CD4-positive, alpha-beta T cell treated with Interferon gamma for 1 hour (primary cell): ENCODE measurements at places on chromosomes 2 and 18.

DNA sequence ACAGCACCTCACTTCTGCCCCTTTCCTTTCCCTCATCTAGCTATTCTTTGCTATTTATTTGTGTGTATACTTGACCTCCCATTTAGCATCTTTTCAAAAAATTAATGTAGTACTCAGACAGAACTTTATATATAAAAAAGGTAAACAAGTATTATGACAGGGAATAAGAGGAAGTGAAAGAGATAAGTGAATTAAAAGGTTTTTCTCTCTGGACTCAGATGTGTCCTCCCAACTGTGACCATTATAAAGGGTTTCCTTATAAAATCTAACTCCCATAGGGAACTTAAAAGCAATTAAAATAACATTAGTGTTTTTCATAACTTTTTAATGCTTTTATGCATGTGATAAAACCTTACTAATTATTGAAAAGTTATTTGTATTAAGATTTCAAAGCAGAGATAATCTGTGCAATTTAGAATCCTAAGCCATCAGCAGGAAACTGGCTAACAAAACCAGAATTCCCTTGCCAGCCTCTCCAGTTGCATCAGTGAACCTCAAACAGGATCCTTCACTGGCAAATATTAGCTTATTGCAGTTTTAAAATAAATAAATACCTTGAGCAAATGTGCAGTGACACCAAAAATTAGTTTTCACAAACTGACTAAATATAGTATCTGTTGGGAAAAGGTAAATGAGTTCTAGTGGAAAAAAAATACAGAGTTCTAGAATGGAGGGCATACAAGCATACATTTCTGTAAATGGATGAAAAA lies 930.7 kb downstream of the BCL11A start:
- DNase-seq, result no peak

- no peak for DNase-seq
These were observed 68.3 kb downstream of the PIAS2 start for GRCh38 chr18:46849007-46849406.

DNA sequence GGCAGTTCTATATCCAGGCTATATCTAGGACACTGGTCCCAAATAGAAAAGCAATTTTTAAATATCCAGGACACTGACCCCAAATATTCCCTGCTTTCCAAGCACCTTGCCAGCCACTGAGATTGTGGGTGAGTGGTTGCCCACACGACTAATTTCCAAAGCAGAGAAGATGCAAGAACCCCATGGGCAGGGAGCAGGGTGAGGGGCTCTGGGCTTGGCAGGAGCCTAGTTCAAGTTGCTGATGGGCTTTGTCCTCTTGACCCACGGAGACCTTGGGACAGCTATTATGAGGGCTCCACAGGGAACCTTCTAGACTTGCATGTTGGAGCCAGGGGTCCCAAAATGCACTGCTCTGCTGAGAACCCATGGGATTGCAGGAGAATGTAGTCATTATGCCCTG lies 146.0 kb upstream of the SMAD2 start:
- no peak for DNase-seq

- no peak for DNase-seq
These were observed 123.5 kb upstream of the CAPN13 start for GRCh38 chr2:30930716-30931115.

DNA sequence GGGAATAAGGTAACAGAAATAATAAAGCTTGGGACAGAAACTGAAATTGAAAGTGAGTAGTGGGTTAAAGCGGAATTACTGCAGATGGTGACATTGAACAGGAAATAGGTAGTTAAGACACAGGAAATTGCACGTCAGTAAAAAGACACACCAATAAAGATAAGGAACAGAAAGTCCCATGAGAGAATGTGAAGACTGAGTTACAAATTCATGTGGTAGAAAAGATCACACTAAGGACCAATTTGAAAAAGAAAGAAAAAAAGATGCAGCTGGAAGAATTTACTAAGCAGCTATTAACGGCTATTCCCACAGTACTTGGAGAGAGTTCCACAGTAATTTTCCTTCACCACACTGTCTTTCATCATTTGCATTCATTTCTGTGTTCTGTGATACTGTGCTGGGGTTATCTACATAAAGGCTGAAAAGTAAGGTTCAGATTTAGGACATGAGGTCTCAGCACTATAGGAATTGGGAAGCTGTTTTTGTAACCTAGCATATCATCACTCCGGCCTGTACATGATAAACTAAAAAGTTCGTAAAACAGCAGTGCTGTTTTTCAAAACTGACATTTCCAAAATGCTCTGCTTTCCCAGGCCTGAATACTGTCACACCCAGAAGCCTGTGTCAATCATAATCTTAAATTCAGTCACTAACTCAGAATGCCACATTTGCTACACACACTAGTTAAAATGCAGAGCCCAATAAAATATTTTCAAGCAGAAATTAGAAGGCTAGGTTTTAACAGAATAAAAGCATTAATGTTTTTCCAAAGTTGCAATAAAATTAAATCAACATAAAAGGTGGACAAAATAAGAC lies 42.9 kb downstream of the SRBD1 start:
- DNase-seq, result no peak

DNA sequence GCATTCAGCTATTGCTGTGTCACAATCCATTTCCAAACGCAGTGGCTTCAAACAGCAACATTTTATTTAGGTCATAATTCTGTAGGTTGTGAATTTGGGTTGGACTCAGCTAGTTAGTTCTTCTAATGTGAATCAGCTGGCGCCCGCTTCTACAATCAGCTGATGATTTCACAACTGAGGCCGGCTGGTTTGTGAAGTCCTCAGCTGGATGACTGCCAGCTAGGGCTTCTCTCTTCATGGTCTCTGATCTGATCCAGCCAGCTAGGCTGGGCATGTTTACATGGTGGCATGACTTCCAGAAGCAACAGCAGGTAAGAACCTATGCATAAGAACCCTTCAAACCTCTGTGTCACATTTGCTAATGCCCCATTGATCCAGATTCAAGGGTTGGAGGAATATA lies 172.0 kb downstream of the SLC4A10 start:
- DNase-seq, result no peak

- DNase-seq, result no peak
These were observed 136.2 kb downstream of the PXDN start for GRCh38 chr2:1607971-1608688.
